NCI-H1105 treated with DMSO at 0.1 percent for 48 hours (cell line): ENCODE measurements at places on chromosomes 6 and 20.

DNA sequence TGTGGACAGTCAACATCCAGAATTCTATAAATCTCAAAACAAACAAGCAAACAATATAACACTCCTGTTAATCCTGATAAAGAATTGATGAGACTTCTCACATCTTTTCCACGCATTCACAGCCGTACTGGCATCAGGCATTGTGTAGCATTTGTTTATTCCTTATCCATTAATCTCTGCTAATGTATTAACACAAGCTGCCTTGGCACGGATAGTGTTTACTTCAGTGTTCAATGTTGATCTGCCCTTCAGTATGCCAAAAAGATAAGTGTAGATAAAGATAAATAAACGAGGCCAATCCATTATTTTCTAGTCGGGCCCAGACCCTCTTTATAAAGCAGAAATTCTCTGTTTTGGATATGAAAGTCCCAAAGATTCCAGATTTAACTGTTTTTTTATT, 16.1 kb downstream of the UFL1 start:
- peak; percentile 10 for DNase-seq

DNA sequence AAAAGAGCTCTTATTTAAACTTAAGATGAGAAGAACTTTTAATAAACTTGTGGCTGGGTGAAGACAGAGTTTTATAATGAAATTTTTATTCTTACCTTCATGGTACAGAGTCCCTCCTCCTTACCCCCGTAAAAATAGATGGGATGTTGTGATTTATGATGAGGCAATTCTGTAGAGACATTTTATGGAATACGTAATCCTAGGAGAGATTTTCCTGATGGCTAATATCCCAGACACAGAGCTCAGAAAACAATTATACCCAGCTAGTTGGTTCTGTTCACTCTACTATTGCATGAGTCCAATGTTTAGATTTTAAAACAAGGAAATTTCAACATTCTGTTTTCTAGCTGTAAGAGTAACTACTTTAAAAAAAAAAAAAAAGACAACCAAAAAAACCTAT, 43.4 kb downstream of the MTHFD1L start:
- no peak for DNase-seq

DNA sequence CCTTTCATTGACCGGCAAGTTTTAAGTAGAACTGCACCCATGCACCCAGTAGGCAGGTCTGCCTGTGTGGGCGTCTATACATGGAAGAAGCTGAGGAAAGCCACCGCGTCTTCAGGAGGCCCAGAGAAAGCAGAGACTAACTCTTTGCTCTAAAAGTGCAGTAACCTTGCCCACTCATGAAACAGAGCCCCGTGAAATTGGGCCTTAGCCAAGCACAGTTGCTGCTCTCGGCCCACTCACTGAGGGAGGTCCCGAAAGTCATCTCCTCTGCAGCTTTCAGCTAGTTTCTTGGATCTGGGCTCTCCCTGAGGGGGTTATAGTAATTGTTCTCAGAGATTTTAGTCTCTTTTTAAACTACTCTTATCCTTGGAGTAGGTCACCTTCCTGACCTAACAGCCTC, 74.0 kb upstream of the SYNJ2 start:
- DNase-seq = no peak

DNA sequence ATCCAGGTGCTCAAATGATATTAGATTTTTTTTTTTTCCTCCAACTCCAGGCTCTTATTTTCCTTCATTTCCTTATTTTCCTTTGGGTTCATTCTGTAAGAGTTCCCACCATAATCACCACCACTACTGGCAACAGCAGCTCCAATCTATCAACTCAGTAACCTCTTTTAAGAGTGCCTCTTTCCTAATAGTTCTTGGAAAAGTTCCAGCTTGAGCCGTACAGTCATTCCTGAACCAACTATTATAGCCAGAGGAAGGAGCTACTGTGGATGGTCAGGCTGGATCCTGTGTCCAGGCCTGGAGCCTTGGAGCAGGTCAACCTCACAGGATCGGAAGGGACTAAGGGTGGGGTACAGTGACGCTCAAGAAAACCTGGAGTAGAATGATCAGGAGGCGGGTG, 4.2 kb upstream of the ANGPT4 start:
- DNase-seq = no peak

DNA sequence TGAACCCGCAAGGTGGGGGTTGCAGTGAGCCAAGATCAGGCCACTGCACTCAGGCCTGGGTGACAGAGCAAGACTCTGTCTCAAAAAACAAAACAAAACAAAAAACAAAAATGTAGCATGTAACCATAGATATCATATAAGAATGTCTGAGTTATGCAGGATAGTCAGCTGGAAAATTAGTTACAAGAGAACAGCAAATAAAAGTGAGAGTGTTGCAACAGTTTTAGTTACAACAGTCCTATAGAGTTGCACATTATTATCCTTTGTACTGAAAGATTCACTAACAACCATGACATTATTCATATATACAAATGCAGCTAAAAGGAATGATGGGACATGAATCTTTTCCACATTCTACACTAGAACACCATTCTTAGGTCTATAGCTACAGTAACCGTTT, 16.4 kb downstream of the RNF24 start:
- DNase-seq = no peak

- no peak for DNase-seq
Observed at GRCh38 chr6:131766631-131767030, 41.2 kb upstream of the ENPP1 start.

DNA sequence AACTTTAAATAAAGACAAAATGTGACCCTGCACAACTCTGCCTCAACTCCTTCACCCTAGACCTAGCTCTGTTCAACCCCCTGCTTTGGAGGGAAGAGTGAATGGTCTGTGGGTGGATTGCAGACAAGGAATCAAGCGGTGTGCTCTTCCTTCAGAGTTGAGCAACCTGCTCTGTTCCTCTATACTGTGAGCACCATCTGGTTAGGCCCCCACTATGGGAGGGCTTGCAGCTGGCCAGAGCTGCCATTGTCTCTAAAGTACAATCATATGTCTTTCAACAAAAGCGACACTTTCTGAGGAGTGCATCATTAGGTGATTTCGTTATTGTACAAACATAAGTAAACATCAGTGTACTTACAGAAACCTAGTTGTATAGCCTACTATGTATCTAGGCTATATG, 406.1 kb upstream of the MARCKS start:
- DNase-seq = no peak

DNA sequence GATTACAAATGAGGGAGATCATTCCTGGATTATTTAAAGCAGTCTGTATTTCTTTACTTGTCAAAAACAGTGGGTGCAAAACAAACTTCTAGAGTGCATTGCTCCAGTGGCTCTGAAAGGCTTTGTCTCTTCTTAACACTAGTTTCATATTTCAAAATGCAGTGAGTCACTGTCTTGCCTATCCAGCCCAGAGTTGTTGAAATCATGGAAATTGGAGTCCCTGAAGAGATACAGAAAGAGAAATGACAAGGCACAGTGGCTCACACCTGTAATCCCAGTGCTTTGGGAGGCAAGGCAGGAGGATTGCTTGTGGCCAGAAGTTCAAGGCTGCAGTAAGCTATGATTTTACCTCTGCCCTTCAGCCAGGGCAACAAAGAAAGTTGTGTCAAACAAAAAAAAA, 11.3 kb downstream of the SLC2A12 start:
- no peak for DNase-seq

- DNase-seq = no peak
Observed at GRCh38 chr6:137848672-137849071, 18.4 kb upstream of the TNFAIP3 start.

DNA sequence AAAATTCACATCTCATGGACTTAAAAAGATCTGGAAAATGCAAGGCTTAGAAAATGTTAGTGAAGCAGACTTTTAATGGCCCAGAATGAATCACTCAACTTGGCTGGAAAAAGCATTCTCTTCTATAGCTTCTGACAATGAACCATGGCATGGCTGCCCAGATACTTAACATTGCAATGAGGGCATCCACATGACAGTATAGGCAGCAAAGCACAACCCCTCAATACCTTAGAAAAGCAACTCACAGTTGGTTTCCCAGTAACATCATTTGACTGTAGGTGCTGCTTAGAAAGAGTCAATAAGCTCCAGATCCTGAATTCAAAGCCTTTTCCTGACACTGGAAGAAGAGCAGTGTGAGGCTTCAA, 155.8 kb downstream of the EYA4 start:
- no peak for DNase-seq

GRCh38 chr6:151551223-151551857, 57.5 kb downstream of the CCDC170 start:
- DNase-seq = no peak

- DNase-seq = no peak
Observed at GRCh38 chr6:129606664-129607063, 103.3 kb downstream of the ARHGAP18 start.

GRCh38 chr6:89360415-89360999, 8.0 kb upstream of the UBE2J1 start:
- no peak for DNase-seq

DNA sequence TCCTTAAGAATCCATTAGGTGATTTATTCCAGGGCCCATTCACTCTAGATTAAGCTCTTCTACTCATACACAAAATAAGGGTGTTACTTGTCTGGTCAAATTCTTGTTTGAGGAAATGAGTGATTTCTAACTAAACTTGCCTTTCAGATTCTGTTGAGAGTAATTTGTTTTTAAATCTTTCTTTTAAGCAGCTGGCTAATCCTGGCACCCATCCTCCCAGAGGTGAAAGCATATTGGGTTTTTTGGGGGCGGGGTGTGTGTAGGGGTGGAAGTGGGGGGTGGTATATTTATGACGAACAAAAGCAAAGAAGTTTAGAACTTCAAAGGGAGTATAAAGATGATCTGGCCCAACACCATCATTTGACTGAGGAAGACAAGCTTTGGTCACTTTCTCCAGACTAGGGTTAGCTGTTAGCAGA, 94.7 kb downstream of the RTN4IP1 start:
- DNase-seq = no peak

DNA sequence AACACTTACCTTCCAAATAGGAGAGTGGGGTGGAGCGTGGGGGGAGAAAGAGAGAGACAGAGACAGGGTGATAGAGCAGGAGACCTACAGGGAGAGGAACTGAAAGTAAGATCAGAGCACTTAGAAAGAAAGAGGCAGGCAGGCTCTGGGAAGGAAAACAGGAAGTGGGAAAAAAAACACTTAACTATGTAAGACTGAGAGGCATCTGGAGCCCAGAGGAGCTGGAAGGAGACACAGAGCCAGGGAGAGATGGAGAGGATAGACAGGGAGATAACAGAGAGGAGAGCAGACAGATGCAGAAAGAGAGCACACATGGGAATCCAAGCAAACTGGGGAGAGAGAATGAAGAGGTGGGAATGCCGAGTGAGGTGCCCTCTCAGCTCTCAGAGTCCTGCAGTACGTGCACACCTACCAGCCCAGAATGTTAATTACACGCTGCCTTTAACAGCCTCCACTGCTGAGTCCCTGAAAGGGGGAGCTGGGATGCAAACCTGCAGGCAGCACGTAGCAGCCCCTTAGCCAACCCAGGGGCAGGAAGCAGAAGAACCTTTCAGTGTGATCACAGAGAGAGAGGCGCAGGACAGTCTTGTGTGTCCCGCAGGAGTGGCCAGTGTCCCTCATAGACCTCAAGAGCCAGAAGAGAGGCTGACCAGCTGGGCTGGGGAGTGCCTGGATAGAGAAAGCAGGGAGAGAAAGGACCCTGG, 132.7 kb upstream of the LRFN2 start:
- DNase-seq = peak; percentile 21

GRCh38 chr20:4956200-4956810, 45.0 kb downstream of the SLC23A2 start:
- DNase-seq = peak; percentile 74

- DNase-seq = peak; percentile 51
Observed at GRCh38 chr20:43961541-43962471, 47.2 kb downstream of the TOX2 start.

GRCh38 chr20:22446613-22447446, 137.5 kb downstream of the FOXA2 start:
- DNase-seq = no peak

- no peak for DNase-seq
Observed at GRCh38 chr20:38985603-38986170, 23.5 kb downstream of the DHX35 start.

GRCh38 chr6:79947191-79948186, at the start of gene ELOVL4:
Gene ELOVL4, minus strand, starts transcription at chr6:79947553. Its CDS starts 274 bp downstream, at chr6:79947279.
- DNase-seq = peak; percentile 91
